ENCODE measurements at places on chromosomes 13 and 19. TPM values are rescaled to one million over a fixed set of nuclear protein-coding genes. Genes with fewer than 3 reads are reported as not detected.

- peak; percentile 15 for DNase-seq
These were observed 1019.0 kb downstream of the DIAPH3 start for GRCh38 chr13:59144700-59145099.

GRCh38 chr19:7722231-7722651, 9.7 kb downstream of the CLEC4G start:
- DNase-seq, result no peak

DNA sequence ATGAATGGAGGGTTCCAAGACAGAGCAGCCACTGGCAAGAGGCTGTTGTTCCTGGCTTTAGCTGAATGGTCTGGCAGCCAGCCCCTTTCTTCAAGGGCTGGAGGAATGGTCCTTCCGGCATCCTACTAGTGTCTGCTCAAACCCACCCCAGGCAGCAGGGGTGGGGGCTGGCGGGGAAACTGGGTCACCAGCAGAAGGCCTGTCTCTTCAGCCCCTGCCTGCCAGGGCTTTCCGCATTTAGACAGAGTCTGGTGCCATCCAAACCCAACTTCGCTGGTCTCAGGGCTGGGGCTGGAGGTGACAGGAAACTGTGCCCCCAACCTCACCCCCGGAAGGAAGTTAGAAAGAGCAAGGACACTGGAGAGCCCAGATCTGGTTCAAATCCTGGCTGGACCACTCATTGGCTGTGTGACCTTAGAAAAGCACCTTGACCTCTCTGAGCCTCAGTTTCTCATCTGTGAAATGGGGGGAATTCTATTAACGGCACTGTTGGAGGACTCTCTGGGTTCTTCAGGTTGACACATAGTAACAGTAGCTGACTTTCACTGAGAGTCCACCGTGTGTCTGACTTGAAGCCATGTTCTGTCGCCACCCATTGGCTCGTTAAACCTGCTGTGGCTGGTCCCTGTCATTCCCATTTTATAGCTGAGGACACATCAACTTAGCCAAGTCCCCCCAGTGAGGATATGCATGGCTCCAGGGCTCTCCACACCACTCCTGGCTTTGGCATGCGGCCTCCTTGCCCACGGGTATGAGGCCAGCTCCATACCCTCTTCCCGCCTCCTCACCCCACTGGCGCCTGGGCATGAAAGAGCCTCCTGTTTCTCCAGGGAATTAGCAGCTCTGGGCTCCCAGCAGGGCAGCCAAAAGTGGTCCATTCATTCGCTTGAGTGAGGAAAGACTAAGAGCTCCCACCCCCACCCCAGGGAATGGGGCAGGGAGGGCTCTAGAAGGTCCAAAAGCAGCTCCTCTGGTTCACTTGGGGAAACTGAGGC, 2.5 kb upstream of the NR2C2AP start:
- no peak for DNase-seq

DNA sequence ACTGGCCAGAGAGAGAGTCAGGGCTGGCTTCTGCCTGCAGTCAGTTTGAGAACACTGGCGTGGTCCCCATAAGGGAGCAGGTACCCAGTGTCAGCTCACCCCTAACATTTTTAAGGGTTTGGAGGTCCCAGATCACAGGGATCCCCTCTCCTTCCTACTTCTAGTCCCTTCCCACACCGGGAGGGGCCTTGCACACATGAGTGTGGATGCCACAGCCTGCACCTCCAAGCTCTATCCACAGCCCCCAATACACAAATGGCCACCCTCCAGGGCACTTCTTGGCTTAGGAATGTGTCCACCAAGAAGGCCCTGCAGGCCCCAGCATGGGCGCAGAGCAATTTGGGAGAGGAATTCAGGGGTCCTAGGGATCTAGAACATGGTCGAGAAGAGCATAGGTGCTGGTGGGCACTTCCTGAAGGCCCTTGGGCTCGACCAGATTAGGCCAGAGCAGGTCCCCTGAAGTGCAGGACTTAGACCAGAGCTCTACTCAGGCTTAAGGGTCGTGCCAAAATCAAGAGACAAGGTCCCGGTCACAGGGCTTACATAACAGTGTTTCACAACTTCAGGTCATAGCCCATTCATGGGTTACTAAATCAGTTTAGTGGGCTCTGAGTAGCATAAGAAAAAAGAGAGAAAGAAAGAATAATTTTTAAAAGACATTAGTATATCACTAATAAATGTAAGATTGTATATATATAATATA, 16.0 kb downstream of the FXYD5 start:
- no peak for DNase-seq

- no peak for DNase-seq
These were observed 18.4 kb downstream of the ARL11 start for GRCh38 chr13:49646688-49647087.

KLK11 gene
- total RNA-seq, result not detected

DNA sequence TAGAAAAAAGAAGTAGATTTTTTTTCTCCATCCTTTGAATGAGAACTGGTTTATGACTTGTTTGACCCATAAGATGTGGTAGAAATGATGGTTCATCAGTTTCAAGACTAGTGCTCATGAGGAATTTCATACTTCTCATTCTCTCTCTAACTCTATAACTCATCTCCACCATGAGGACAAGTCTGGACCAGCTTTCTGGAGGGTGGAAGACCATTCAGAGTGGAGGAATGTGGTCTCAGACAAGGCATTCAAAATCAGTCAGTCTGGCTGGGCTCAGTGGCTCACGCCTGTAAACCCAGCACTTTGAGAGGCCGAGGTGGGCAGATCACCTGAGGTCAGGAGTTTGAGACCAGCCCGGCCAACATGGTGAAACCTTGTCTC, 3.5 kb upstream of the EID2 start:
- no peak for DNase-seq

NTN5 gene
- under 0.01 TPM for total RNA-seq

DNA sequence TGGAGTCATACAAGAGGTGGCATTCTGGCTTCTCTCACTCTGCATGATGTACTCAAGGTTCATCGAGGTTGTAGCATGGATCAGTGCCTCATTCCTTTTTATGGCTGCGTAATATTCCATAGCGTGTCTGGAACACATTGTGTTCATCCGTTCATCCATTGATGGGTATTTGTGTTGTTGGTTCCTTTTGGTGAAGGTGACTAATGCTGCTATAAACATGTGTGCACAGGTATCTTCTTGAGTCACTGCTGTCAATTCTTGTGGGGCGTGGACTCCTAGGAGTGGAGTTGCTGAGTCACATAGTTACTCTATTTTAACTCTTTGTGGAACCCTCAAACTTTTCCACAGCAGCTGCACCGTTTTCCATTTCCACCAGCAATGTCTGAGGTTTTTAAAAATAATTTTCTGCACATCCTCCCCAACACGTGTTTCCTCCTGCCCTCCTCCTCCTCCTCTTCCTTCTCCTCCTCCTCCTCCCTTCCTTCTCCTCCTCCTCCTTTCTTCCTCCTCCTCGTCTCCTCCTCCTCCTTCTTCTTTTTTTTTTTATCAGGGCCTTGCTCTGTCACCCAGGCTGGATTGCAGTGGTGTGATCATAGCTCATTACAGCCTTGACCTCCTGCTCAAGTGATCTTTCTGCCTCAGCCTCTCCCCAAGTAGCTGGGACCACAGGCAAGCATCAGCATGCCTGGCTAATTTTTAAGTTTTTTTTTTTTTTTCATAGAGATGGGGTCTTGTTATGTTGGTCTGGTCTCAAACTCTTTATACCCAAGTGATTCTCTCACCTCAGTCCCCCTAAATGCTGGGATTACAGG, 2.0 kb upstream of the TMEM221 start:
- no peak for DNase-seq

DNA sequence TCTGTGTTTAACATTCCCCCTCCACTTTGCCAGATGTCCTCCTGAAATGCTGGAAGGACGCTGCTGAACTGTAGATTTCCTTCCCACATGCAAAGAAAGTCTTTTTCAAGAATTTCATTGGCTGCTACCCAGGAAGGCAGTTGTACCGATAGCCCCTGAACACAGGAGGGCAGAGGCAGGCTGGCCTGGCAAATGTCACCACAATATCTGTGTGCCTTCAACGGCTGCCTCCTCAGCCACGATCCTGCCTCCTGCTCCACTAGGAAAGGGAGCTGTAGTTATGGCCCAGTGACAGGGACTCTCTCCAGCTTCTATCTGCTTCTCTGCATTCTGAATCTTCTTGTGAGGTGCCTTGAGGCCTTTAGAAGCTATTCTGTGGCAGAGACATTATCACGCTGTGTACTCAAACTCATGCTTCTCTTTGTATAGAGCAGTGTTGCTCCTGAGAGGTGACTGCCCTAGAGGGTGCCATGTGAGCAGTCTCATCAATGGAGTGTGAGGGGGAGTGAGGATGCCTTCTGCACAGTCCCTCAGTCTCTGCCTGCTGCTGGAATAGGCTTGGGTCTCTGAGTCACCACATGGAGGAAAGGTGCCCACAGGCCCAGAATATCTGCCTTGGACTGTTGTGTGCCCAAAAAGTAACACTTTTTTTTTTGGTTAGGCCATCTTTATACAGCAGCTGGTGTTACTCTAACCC, 279.8 kb downstream of the DNAJC15 start:
- DNase-seq, result peak; percentile 80

SDHAF1 gene
- 7.8 TPM for total RNA-seq

DNA sequence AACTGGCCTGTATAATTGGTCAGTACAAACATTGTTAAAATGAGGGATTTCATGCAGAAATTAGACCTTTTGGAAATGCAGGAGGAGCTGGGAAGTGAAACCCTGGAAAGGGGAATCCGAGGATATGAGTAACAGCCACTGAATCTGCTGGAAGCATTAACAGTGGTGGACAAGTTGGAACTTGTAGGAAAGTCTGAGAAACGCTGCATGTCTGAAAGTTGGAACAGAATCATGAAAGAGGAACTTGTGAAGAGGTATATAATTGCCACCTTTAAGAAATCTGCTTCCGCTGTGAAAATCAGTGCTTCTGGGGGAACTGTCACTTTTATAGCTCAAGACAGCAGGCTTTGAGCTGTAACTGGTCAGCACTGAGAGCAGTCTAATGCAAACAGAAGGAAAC, 716.5 kb upstream of the PRR20A start:
- DNase-seq, result no peak

DNA sequence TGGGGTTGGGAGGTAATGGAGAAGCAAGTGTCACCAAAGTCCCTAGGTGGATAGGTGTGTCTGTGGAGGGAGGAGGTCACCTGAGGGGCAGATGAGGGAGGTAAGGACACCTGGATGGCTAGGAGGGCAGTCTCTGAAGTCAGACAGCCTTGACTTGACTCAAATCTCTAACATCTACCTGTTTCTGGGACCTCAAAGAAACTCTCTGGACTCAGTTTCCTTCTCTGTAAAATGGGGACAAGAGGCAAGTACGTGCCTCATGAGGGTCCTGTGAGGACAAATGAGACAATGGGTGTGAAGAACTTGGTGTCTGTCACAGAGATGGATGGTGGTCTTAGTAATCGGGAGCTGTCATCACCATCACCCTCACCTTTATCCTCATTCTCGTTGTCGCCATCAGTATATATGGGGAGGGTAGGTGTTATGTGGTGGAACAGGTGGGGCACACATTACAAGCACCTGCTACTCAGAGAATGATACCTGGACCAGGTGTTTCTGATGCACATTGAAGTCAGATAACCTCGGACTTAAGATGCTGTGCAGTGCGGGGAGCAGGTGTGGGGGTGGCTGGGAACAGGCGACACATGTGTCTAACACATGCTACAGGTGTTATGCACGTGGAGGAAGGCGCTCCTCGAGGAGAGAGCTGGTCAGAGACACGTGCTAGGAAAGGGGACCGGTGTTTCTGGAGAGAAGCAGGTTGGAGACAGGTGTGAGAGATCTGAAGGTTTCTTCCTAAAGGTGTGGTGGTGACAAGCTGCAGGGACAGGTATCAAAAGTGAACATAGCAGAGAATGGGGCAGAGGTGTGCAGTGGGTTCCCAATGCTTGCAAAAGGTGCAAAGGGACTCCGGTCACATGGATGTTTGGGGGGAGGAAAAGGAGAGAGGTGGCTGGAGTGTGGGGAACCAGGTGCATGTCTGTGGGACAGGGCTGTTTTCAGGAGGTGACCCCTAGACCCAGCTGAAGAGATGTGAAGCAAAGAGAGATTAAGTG, 3.8 kb downstream of the ERFL start:
- no peak for DNase-seq

DNA sequence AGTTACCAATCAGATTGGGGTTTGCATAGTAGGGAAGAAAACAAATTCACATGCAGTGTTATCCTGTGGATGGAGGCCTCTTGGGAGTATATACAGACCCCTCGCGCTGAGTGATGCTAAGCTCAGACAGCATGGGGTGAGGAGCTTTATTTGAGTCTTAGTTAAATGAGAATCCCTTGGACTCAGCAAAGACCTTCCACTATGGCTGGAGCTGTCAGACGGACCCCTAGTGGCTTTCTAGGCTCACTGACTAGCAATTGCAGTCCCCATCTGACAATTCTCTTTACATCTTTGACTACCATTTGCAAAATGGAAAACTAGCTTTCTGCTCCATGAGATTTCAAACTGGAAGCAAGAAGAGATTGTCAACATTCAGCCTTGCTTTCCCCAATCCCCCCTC, 90.4 kb downstream of the STOML3 start:
- DNase-seq, result no peak

GRCh38 chr13:110561344-110562035, at the start of gene RAB20:
Gene RAB20, minus strand, starts transcription at chr13:110561722. Its CDS starts 203 bp downstream, at chr13:110561519.
- peak; percentile 86 for DNase-seq

GRCh38 chr19:38021352-38021751, 114.3 kb downstream of the SIPA1L3 start:
- no peak for DNase-seq

DNA sequence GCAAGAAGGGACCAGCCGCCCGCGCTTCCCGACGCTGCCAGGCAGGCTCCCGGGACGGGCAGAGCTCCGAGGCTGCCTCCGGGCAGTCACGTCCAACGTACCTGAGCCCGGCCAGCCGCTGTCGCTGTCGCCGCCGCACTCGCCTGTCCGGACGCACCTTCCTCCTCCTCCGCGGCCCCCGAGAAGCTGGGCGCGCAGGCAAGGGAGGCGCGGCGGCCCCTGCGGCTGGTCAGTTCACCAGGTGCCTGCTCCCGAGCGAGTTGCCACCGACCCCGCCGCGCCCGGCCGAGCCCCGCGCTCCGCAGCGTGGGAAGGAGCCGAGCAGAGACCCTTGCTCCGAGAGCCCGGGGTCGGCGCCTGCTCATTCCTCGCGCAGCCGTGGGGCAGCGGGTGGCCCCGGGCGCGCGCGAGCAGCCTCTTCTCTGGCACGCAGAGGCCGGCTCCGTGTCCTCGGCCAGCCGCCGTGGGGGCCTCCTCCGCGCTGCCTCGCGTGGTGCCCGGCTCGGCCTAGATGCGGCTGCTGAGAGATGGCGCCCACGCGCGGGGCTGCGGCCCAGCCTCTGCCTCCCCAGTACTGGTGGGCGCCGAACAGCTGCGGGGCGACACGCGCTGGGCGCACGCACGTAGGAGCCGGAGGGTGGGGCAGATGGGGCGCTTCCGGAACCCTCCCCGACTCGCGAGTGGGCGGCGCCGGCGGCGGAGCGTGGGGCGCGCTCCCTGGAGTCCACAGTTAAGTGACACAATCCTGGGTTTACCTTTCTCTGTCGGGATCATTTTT, 419.4 kb downstream of the UQCRFS1 start:
- no peak for DNase-seq

ZNF723 gene
- total RNA-seq, result not detected

DNA sequence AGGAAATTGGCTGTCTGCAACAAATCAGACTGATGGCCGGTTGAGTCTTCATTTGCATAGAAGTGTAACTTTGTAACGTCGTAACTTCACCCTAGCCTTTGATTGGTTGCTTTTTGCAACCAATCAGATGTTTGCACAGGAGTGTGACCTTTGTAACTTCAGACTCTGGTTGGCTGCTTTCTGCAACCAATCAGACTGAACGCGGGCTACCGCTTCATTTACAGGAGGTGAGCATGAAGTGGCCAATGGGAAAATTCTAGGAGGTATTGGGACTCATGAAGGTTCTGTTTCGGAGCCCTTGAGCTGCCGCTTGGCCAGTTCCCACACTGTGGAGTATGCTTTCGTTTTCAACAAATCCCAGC, 441 bp upstream of the ZNF559 start:
- peak; percentile 90 for DNase-seq

OLFM4 gene
- total RNA-seq, result not detected

GRCh38 chr13:25249001-25249543, 38.2 kb downstream of the MTMR6 start:
- peak; percentile 40 for DNase-seq

Measured in fibroblast of lung (primary cell).